Sigmoid colon (tissue), 7 donors: ENCODE measurements at places on chromosomes 7 and 10.

- DNase-seq: no peak
These were observed 237.5 kb upstream of the GNAI1 start for GRCh38 chr7:79897166-79897565.

GRCh38 chr7:10463701-10464100, 510.0 kb upstream of the PHF14 start:
- no peak for DNase-seq

DNA sequence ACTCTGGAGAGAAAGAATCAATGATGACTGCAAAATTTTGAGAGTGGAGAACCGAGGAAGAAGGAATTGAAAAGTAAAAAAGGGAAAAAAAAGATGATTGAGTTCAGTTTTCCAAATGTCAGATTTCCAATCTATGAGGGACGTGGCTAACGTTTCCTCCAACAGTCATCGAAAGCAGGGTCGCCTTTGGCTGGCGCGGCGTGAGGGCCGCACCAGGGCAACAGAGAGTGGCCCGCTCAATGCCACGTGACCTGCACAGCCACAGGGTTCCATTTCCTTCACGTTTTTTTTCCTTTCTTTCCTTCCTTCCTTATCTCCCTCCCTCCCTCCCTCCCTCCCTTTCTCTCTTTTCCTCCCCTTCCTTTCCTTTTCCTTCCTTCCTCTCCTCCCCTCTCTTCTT, 101.9 kb downstream of the WDR37 start:
- DNase-seq: no peak

DNA sequence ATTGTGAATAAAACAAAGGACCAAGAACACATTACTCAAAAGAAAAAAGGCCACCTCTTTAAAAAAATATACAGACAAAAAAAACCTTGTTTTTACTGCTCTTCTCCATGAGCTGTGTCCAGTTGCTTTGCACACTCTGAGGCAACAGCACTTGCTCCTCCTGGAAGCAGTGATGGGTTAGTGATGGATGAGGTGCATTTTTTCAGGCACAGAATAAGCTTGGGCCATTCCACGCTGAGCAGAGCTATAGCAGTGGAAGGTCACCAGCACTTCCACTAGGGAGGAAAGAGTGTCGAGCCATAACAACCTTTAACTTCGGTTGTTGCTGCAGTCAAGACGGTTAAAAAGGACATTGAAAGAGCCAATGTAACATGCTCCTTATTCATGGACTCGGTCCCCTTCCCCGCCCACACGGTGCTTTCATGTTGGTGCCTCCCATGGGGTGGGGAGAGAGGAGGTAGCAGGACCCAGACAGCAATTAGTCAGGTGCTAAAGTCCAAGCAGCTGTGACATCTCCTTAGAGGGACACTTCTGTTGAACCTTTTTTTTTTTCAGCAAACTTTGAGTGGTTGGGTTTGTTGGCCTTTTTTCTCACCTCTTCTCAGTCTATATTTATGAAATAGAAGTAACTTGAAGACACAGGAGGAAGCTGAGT, 136.5 kb upstream of the ADARB2 start:
- DNase-seq: no peak

DNA sequence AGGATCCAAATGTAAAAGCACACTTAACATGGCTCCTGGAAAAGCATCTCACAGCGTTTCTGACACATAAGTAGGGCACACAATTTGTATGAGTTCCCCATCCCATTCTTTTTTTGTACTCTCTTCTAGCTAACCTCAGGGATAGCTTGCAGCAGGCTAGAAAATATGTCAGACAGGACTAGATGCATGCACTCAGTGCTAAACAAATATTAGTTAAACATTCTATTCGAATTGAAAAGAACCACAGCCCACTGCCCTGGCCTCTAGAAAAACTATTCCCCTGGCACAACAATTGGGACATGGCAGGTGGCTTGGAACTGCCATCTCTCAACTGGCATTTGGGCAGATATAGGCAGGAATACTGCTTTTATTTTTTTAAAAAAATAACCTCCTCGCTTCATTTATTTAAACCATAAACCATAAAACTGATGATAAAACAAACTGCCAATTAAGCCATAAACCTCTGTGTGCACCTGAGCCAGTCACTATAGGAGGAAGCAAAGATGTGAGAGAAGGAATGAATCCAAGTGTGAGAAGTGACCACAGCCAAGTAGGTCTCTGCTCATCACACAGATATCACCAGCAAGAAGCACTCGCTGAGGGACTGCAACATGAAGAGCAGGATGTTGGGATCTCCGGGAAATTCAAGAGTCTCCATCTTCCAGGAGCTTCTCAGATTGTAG, 394.1 kb downstream of the NEBL start:
- DNase-seq: no peak

GRCh38 chr7:106313966-106314365, 29.2 kb upstream of the NAMPT start:
- DNase-seq: no peak

DNA sequence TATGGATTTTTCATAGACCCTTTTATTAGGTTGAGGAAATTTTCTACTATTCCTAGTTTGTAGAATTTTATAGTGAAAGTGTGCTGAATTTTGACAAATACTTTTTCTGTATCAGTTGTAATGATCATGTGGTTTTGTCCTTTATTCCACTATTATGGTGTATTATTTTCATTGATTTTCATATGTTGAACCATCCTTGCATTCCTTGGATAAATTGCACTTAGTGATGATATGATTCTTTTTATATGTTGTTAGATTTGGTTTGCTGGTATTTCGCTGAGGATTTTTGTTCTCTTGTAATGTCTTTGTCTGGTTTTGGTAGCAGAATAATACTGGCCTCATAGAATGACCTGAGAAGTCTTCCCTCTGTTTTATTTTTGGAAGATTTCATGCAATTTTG, 140.6 kb upstream of the CDK6 start:
- DNase-seq: no peak

GRCh38 chr10:27100813-27101347, 586 bp upstream of the ANKRD26 start:
- DNase-seq: no peak

GRCh38 chr10:22426653-22427052, 81.4 kb downstream of the SPAG6 start:
- DNase-seq: no peak

- no peak for DNase-seq
These were observed 24.9 kb upstream of the CHST3 start for GRCh38 chr10:71939304-71939703.

- DNase-seq: no peak
These were observed 174.0 kb upstream of the TCF7L2 start for GRCh38 chr10:112775892-112776674.

GRCh38 chr7:142669074-142669654, 80.1 kb upstream of the PRSS1 start:
- no peak for DNase-seq

- DNase-seq: no peak
These were observed 39.7 kb upstream of the UCN3 start for GRCh38 chr10:5325076-5325475.

- DNase-seq: no peak
These were observed 83.2 kb downstream of the ARMH3 start for GRCh38 chr10:101972761-101973160.

DNA sequence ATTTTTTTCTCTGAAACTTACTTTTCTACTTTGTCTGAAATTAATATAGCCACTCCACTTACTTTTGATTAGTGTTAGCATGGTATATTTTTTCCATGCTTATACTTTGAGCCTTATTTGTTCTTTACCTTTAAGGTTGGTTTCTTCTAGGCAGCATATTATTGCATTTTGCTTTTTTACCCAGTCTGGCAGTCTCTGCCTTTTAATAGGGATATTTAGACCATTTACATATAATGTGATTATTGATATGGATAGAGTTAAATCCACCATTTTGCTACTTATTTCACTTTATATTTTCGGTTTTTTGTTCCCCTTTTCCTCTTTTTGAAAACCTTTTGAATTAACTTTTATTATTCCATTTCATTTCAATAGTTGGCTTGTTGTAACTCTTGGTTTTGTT, 30.3 kb downstream of the CYP26A1 start:
- DNase-seq: no peak

DNA sequence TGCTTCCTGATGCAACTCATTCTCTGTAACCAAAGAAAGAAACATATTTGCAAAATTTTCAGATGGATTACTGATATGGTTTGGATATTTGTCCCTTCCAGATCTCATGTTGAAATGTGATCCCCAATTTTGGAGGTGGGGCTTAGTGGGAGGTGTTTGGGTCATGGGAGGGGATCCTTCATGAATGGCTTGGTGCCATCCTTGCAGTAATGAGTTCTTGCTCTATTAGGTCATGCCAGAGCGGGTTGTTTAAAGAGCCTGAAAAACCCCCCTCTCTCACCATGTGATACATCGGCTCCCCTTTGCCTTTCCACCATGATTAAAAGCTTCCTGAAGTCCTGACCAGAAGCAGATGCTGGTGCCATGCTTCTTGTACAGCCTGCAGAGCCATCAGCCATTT, 43.8 kb upstream of the PRKG1 start:
- DNase-seq: no peak

DNA sequence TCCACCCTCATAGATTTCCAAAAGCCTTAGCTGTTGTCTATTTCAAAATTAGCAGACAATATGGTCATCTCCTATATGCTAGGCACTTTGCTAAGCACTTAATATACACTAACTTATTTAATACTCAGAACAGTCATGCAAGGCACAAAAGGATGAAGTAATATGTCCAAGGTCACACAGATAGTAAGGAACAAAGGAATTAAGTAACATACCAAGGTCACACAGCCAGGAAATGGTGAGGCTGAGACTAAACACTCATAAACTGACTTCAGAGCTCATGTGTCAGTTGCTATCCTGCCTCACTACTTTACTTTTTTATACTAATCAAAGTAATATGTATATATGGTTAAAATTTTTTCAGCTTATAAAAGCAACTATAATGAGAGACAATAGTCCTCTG, 23.6 kb upstream of the HIBADH start:
- DNase-seq: no peak

- no peak for DNase-seq
These were observed 212.1 kb upstream of the GRB10 start for GRCh38 chr7:50994753-50995319.

GRCh38 chr7:38163671-38164070, 14.4 kb upstream of the STARD3NL start:
- no peak for DNase-seq

- no peak for DNase-seq
These were observed 57.0 kb downstream of the CHST3 start for GRCh38 chr10:72020914-72021809.

DNA sequence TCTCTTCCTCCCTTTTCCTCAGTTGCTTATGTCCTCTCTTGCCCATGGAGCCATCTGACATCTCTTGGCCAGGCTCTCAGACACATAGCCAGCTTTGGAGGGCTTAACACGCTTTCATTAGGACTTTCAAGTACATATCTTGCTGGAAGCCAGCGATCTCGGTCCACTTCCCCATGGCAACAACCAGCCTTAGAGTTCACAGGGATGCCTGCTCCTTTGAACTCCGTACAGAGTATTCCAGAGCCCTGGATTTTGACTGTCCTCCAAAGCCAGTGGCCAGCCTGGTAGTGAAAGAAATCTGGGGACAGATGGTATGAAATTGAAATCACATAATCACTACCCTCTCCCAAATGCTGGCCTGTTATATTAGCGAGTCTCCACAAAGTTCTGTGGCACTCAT, 370.5 kb upstream of the NPVF start:
- DNase-seq: no peak

- no peak for DNase-seq
These were observed 60.6 kb upstream of the LOXL4 start for GRCh38 chr10:98328640-98329039.

DNA sequence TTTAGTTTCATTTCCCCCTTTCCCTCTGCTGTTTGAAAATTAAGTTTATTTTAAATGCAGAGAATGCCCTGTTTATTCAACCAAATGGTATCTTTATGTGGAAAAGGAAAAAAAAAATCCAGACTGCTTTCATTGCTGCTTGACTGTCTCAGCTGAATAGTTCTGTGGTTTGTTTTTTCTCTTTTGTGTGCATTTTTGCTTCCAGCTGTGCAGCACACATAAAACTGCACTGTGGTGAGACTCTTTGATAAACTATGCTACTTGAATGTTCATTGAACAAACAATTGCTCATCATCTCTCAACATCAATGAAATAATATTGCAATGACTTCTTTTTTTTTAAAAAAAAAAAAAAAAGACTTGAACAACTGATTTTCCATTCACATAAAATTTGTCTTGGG, 78.6 kb upstream of the GLI3 start:
- no peak for DNase-seq

- no peak for DNase-seq
These were observed 45.6 kb downstream of the LBX1 start for GRCh38 chr10:101183458-101184183.

GRCh38 chr10:18658271-18659124, 733 bp upstream of the ARL5B start:
- DNase-seq: no peak

GRCh38 chr10:51144161-51144781, 70.0 kb downstream of the PRKG1 start:
- DNase-seq: no peak

DNA sequence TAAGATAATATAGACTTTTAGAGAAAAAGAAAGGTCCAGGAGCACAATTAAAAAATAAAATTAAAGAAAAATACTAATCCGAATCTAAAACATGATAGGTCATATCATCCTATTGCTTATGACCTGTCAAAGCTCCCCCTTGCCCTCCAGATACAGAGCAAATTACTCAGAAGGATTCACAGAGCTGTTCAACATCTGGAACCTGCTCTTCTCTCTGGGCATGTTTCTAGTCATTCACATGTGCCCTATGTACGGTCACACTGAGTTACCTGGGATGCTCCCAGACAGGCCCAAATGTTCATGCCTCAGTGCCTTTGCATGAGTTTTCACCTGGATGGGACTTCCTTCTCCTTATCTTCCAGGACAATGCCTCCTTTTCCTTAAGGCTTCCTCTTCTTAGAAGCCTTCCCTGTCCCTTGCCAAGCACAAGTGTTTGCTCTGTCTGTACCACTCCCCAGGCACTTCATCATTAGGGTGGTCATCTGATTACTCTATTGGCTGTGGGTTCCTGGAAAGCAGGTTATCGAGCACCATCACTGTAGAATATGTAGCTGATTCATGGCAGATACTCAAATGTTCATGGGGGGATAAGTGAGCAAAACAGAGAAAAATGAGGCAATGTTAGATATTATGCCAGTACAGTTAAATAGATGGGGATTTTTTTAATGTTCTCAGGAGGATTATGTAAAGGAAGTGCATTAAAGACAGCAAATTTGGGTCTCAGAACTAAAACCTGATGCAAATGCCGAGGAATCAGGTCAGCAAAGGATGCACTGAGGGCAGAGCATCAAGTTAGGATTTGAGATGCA, 12.0 kb upstream of the AOAH start:
- no peak for DNase-seq

- peak; percentile 84 for DNase-seq
These were observed 145.5 kb downstream of the FANK1 start for GRCh38 chr10:126041804-126042231.

- no peak for DNase-seq
These were observed 87.1 kb downstream of the HIBADH start for GRCh38 chr7:27575613-27576012.

DNA sequence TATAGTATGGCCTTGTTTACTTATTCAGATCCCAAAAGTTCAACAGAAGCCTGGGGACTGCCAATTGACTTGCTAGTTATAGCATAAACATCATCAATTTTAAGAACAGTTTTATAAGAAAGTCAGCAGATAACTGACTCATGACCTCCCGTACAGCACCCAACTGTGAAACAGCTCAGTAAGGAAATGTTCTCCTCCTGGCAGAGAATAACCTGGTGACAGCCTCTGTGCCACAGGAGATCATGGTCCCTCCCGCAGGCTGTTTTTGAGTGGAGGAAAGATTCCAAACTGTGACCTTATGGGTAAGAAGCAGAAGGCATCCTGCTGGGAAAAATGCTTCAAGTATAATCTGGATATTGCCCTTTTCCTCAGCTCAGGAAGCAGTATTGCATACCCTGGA, 182.5 kb downstream of the SEMA3D start:
- DNase-seq: peak; percentile 62
